ENCODE measurements at places on chromosomes 13 and 19.

DNA sequence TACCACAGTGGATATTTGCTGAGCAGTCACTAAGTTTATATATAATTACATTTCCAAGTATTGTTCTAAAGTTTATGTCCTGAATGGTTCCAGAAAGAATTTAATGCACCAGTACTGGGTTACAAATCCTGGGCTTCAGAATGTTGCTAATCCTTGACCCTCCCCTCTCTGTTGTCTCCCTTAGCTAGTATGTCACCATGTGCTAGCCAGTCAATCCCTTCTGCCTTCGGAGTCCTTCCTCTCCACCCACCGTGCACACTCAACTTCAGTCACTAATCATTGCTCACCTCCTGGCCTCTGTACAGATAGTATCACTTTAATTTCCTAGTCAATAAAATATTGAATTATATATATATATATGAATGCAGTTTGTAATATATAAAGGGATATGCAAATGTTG is 7.5 kb downstream of the FAM124A start:
- no peak for DNase-seq

DNA sequence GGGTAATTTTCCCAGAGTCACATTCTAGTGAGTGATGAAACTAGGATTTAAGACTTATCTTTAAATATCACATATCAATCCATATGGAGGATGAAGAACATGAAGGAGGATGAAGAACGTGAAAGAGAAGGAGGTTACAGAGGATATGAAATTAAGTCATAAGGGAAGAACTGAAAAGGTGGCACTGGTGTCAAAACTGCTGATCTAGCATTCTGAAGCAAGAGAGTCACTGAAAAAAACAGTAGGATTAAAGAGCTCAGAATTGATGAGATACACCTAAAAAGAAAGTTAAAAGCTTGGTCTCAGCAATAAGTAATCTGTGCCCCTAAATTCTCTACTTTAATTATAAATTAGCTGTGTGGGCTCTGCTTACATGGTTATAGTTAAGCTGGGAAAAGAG is 156.5 kb downstream of the KCTD12 start:
- DNase-seq: no peak

- DNase-seq: no peak
Measured at GRCh38 chr19:623974-624373, 9.4 kb downstream of the POLRMT start.

- no peak for DNase-seq
Measured at GRCh38 chr19:45168767-45169351, 8.1 kb upstream of the NKPD1 start.
